Stimulated activated CD8-positive, alpha-beta memory T cell treated with anti-CD3 and anti-CD28 coated beads, Interleukin-7, amount 100 ng/mL, for 4 hours (primary cell): ENCODE measurements at places on chromosomes 3 and 15.

- DNase-seq, result no peak
These were observed 100.7 kb upstream of the SCN10A start for GRCh38 chr3:38916706-38917105.

DNA sequence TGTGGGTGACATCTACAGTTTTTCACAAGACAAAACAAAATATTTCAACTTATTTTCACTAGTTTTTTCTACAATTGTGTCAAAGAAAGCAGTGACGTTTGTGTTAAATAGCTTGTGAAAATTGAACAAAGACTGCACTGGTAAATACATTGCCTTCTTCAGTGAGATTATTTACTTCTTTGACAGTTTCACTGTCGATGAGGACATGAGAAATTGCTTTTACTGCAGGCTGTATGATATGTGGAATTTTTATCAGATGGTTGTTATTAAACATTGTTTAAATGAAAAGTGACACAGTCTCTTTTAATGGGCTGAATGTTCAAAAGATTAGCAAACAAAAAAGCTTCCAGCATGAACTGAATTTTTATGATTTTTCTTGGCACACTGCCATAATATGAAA lies 773.9 kb upstream of the CADM2 start:
- no peak for DNase-seq

GRCh38 chr3:125149462-125149861 lies 63.1 kb downstream of the SLC12A8 start:
- no peak for DNase-seq

DNA sequence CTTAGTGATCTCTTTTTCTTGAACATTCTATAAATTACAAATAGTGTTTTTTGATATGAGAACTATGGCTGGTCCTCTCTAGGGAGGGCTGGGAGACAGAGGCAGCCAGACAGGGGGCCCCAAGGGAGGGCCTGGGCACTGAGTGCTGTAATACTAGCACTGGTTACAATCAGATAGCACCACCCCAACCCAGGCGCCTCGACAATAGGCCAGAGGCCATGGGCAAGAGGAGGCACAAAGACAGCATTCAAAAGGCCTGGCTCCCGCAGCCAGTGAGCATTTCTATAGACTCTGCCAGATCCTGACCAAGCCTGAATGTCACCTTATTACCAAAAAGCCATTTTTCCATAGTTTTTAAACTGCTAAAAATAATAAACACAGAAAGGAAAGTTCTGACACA lies 158.5 kb downstream of the THRB start:
- DNase-seq, result no peak

GRCh38 chr3:146247911-146248310 lies 3.0 kb downstream of the PLSCR4 start:
- DNase-seq, result no peak

DNA sequence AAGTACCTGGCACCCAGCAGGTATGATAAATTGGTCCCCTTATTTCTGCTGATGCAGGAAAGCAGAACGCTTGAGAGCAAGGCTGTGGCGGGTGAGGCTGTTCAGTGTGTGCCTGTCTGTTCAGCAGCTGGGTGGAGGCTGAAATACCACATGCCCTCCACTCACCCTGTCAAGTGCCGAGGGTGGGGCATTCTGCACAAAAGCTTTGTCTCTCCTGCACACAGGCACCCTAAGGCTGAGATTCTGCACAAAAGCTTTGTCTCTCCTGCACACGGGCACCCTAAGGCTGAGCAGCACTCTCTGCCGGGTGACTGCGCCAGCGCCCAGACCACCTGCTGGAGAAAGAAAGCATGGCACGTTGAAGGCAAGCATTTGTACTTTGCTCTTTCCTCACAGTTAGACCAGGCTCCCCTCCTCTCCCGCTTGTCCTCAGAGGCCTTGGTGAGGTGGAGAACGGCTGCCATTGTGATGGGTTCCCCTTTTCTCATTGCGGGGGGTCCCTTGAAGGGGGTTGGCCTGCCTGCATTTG lies 97.5 kb downstream of the BDH1 start:
- no peak for DNase-seq

GRCh38 chr3:148226246-148226645 lies 471.5 kb upstream of the AGTR1 start:
- no peak for DNase-seq

DNA sequence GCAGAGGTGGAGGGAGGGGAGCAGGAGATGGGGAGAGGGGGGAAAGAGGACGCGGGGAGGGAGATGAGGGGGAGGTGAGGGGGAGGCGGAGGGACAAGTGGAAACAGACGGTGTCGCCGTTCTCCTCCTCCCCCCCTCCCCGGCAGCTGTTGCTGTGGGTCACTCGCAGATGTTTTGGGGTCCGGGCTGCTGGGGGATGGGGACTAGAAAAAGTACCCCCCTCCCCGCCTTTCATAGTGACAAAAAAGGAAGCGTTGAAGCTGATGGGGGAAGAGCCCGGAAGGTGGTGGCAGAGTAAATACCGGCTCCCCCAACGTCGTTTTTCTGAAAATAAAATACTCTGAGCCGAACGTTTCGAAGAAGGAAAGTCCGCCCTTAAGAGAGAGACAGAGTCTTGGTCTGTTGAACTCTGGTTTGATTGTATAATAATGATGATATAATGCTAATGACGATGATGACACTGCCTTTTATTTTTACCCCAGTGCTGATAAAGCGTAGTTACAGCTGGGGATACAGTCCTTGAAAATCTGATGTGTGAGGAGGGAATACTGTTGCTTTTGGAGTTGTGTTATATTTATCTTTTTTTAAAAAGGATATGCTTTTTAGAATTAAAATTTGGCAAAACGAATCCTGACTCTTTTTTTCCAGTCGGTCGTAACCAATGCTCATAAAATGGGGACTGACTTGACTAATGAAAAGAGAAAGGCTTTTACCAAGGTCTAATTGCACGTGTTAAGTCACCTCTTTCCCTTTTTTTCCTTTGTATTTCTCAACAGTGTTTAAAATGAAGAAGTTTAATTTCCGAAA lies 993 bp downstream of the STXBP5L start:
- no peak for DNase-seq

DNA sequence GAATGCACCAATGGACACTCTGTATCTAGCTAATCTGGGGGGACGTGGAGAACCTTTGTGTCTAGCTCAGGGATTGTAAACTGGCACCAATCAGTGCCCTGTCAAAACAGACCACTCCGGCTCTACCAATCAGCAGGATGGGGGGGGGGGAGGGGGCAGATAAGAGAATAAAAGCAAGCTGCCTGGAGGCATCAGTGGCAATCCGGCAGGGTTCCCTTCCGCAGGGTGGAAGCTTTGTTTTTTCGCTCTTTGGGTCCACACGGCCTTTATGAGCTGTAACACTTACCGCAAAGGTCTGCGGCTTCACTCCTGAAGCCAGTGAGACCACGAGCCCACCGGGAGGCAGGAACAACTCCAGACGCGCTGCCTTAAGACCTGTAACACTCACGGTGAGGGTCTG lies 827.1 kb downstream of the PLOD2 start:
- no peak for DNase-seq

DNA sequence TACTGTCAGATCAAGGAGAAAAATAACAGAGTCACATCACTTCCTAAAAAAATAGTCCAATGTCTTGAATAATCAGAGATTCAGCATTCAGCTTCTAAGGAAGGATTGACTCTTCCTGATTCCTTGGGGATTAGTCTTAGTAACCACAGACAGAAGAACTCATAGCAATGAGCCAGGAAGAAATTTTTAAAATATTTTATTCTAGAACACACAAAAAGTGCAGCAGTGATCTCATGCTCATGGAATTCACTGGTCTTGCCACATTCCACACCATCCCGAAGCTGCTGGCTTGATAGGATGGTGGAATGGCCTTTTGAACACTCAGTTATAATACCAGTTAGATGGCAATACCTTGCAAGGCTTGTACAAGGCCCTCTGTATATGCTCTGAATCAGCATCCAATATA lies 43.0 kb upstream of the ABI3BP start:
- no peak for DNase-seq

- no peak for DNase-seq
These were observed 42.5 kb downstream of the CAPN3 start for GRCh38 chr15:42401544-42402454.

DNA sequence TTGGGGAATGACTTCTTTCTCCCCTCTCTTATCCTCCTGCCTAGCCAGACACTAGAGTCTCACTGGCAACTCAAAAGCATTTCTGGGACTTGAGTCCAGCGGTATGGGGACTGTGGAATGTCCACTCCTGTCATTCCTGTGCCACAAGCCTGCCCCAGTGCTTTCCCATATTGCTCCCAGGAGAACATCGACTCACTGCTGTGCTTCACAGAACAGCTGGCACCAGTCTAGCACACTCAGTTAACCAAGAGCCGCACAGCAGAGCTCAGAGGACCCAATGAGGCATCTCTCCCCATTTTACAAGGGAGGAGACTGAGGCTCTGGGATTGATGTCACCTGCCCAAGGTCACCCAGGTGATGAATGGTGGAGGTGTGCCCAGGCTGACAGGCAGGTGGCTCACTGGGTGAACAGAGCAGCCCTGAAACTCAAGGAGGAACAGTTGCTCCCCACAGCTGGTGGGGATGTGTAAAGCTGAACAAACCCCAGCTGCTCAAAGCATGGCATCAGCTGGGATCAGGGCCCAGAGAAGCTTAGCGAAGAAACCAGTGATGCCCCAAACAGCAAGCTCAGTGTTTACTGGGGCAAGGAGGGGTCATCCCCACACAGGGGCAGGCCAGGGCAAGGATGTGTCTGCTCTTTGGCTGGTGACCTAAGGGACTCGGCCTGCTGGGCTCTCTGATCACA lies 35.4 kb upstream of the DUSP7 start:
- no peak for DNase-seq

DNA sequence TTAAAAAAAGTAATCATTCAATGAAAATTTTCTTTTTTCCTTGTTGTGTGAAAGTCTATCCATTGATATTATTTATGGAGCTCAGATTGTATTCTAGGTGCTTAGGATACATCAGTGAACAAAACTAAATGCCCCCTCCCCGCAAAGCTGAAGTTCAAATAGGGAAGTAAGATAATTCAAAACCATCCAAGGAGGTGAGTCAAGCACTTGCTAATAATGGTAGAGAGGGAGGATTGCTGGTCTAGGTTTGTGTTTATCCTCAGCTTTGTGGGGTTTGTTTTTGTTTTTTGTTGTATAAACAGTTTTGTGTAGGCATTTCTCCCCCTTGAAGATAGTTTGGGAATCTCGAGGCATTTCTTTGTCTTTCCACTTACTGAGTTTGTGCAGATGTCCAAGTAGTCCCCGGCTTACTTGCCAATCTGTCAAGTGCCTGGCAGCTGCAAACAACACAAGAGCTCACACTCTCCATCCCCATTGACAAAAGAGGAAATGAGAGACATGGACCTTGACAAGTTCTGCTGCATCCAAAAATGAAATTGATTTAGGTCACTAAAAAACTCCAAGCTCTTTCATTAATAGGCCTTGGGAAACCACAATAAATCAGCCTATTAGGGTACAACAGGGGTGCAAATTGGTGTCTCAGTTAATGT lies 575.8 kb upstream of the TBL1XR1 start:
- no peak for DNase-seq

DNA sequence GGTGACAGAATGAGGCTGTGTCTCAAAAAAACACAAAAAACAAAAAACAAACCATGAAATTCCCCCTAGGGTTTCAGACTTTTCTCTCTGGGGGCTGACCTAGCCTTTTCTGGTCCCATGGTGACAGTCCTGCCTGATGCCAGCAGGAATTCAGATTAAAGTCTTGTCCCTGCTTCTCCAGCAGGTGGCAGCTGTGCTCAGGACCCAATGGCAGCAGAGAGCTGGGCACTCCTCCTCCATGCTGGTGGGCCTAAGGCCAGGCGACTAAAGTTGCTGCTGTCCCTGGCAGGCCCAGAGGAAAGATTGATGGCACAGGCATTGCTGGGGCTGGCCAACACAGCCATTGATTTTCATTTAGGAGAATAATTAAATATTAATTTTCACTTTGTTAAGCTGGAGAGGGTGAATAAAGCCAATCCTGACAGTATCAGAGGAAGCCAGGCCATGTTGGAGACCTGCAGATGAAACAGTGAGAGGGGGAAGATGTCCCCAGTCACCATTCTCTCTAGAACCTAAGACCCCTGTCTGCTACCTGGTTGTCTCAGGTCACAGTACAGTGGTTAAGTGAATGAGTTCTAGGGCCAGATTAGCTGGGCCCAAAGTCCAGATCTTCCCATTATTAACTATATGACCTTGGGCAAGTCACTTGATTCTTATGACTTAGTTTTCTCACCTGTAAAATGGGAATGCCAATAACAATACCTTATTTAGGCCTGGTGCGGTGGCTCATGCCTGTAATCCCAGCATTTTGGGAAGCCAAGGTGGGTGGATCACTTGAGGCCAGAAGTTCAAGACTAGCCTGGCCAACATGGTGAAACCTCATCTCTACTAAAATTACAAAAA lies 7.1 kb downstream of the CELF6 start:
- peak; percentile 21 for DNase-seq

DNA sequence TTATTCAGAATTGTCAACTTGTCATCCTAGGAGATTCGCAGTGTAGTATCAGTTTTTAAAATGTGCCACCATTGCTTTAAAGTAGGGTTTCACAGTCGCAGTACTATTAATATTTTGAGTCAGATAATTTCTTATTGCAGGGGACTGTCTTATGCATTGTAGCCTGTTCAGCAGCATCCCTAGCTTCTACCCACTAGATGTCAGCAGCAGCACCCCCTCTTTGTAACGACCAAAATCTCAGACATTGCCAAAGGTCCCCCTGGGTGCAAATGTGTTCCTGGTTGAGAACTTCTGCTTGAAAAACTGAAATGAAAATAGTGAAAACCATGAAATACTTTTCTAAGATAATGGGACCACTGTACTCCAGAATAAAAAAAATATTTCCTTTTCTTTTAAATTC lies 474.8 kb downstream of the CNTN3 start:
- DNase-seq, result no peak

- DNase-seq, result no peak
These were observed 20.5 kb downstream of the LPP start for GRCh38 chr3:188174317-188175044.

- DNase-seq, result no peak
These were observed 55.2 kb downstream of the KCNAB1 start for GRCh38 chr3:156175570-156175969.

- no peak for DNase-seq
These were observed 234.0 kb upstream of the BHLHE40 start for GRCh38 chr3:4745235-4745610.

- DNase-seq, result no peak
These were observed 237.8 kb upstream of the UBE2E1 start for GRCh38 chr3:23567917-23568316.

GRCh38 chr15:48358229-48359152 lies 27.3 kb downstream of the DUT start:
- DNase-seq, result no peak

- no peak for DNase-seq
These were observed 375.9 kb downstream of the RSL24D1 start for GRCh38 chr15:54820811-54821210.

GRCh38 chr15:70427167-70428120 lies 329.7 kb upstream of the TLE3 start:
- DNase-seq, result no peak

- DNase-seq, result no peak
These were observed 197.7 kb downstream of the LSAMP start for GRCh38 chr3:116247605-116248004.

- no peak for DNase-seq
These were observed 612.7 kb downstream of the TBL1XR1 start for GRCh38 chr3:176584413-176585176.
